ENCODE measurements at places on chromosomes 16 and 17.

DNA sequence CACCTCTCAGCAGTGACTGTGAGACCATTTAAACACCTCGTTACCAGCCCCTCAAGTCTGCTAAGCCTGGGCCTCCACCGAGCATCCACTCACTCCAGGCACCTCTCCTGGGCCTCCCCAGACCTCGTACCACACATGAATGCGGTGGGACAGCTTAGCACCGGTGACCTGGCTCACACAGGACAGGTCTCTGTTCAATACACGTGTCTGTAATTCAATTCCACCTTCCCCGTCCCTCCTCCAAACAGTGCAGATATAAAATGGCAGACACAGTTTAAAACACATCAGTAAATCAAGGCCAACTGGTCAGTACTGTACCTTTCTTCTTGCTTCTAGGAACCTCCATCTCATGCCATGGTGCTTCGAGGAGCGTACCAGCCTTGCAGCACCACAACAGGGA is 73.9 kb downstream of the ZNF778 start:
- DNase-seq = no peak

DNA sequence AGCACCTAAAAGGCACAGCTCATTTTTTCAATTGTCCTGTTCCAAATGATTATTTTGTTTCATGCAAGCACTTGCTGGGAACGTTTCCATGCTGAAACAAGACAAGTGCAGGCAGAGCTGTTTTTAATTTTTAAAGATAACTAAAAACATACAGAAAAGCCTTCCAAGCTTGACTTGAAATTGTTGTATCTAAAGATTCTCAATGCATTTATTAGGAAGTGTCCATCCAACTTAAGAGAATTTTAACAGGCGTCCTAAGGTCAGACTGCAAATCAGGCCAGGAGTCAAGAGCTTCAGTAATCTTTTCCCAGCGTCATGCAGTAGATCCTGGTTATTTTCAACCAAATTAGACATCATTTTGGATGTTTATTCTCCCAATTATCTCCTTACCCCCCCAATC is 702.8 kb downstream of the KCNJ2 start:
- no peak for DNase-seq

DNA sequence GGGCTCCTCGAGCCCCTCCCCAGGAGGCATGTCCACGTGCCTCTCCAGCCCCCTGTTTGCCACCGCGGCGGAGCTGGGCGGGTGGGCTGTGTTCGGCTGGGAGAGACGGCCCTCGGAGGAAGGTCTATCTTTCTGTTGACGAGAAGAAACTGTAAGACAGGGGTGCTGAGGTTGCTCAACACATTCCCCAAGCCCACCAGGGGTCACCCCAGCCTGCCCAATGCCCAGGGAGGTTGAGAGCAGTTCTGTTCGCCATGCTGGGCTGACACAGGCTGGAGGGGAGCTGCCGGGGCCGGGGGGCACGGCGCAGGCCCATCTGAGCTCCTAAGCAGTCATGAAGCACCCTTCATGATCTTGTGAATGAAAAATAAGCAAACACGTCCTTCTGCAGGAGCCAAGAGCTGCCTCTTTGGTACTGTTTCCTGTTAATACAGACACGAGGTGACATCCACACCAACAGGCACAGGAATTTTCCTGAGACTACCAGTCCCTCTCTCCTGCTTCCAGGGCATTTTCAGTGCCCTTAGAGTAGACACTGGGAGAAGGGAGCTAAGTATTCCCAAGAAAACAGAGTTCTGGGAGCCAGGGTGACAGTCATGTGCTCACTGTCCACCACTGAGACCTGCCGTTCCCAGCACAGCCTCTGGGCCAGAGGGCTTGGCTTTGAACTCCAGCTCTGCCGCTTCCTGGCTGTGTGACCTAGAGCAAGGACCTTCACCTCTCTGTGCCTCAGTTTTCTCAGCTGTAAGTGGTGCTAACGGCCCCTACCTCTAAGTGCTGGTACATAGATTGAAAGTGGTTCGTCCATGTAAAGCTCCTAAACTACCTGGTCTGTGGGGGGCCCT is 9.2 kb downstream of the UBALD2 start:
- DNase-seq = no peak

- DNase-seq = no peak
These were observed 236.7 kb downstream of the ZFHX3 start for GRCh38 chr16:72811188-72811720.
